ENCODE measurements at places on chromosomes 1 and 21. TPM values are rescaled to one million over a fixed set of nuclear protein-coding genes. Genes with fewer than 3 reads are reported as not detected.

Gene DPT
- not detected for polyA plus RNA-seq

Gene OR2T35
- polyA plus RNA-seq = not detected

DNA sequence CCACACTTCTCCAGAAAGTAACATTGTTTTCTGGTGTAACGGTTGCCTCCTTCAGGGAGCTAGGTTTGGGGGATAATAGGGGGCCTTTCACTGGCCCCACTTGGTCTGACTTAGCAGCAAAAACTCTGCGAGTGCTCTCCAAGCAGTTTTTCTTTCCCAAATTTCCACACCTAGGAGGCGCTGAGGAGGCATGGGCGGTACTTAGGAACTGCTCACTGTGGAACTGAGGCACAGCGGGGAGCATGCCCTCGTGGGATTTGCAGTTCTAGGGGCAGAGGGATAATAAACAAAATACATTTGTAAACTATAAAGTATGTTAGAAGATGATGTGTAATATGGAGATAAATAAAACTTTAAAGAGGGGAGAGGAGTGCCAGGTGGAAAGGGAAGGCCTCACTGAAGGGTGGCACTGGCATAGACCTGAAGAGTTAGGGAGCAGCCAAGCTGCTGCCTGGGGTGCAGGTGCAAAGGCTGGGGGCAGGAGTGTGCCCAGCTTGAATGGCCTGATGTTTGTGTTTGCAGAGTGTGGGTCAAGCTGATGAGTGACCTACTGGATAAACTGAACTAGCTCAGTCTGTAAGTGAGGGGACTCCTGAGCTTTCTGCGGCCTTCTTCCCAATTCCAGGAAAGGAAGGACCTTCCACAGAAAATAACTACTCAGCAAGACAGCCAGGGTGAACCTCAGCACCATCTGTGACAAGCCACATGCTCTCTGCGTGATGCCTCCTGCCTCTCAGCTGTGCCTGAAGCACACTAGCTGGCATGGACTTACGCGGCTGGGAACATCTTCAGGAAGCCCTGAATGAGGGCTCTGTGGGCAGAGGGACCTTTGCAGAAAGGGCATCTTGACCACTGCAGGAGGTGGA, 1.9 kb downstream of the EPHX1 start:
- peaks cover 15% of the 10 kb centered on the region for H3K4me1 ChIP-seq
- no peak overlapping the region for H3K4me3 ChIP-seq
- no peak overlapping the region for H3K27ac ChIP-seq
- peaks cover 6% of the 10 kb centered on the region for H3K27me3 ChIP-seq
- DNase-seq = no peak
- no peaks in the 10 kb centered on the region for H3K36me3 ChIP-seq

- H3K36me3 ChIP-seq = peaks cover 2% of the 10 kb centered on the region
- H3K4me3 ChIP-seq = peak overlapping the region; percentile 41
- H3K4me1 ChIP-seq = peaks cover 12% of the 10 kb centered on the region
- DNase-seq = peak; percentile 20
Observed at GRCh38 chr21:33894736-33895288, 20.8 kb downstream of the ATP5PO start.

DNA sequence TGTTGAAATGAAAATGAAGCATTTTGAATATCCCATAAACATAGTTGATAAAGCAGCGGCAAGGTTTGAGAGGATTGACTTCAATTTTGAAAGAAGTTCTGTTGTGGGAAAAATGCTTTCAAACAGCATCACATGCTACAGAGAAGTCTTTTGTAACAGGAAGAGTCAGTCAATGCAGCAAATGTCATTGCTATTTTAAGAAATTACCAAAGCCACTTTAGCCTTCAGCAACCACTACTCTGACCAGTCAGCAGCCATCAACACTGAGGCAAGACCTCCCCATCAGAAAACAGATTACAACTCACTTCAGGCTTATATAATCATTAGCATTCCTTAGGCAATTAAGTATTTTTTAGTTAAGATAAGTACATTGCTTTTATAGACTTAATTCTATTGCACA, 33.8 kb upstream of the FCRL3 start:
- no peak for DNase-seq
- H3K4me1 ChIP-seq = peaks cover 44% of the 10 kb centered on the region
- H3K36me3 ChIP-seq = no peaks in the 10 kb centered on the region
- H3K27me3 ChIP-seq = peaks cover 2% of the 10 kb centered on the region
- peak overlapping the region; percentile 73 for H3K27ac ChIP-seq

DNA sequence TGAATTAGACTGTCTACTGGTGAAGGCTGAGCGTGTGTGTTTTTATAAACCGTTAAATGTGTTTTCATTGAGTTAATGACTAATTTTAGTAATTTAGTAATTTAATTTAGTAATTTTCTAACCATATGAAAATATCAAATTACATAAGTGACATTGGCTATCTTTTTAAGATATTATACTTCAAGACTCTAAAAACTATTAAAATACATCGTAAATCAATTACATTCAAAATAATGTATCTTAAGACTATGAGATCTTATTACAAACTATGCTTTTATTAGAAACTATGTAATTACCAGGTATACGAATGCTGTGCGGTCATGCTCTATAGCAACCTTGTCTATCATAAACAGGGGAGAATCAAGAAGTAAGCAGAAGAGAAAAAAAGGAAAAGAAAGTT, 21.6 kb downstream of the MAP3K21 start:
- H3K27me3 ChIP-seq = peaks cover 2% of the 10 kb centered on the region
- no peak overlapping the region for H3K27ac ChIP-seq
- DNase-seq = no peak
- H3K36me3 ChIP-seq = no peaks in the 10 kb centered on the region
- no peaks in the 10 kb centered on the region for H3K4me1 ChIP-seq
- H3K4me3 ChIP-seq = no peak overlapping the region

DNA sequence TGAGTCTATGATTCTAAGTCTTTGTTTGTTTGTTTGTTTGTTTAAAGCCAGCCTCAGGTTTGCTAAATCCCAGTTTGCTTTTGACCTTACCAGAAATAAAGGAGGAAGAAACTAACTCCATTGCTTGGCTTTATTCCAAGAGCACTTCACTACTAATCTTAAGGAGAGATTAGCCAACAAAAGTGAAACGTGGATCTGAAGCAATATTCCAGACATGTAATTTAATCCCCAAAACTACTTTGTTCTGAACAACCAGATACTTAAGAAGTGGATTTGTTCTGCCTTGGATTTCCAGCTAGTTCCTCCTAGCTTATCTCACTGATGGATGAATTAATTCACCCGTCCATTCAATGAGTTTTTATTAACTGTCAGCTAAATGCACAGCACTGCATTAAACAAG, 15.9 kb upstream of the CEP350 start:
- H3K4me1 ChIP-seq = no peaks in the 10 kb centered on the region
- no peaks in the 10 kb centered on the region for H3K27me3 ChIP-seq
- no peak overlapping the region for H3K4me3 ChIP-seq
- no peak for DNase-seq
- H3K36me3 ChIP-seq = no peaks in the 10 kb centered on the region

GRCh38 chr21:37869661-37870060, 46.6 kb downstream of the KCNJ6 start:
- no peak overlapping the region for H3K4me3 ChIP-seq
- H3K27ac ChIP-seq = no peak overlapping the region
- no peaks in the 10 kb centered on the region for H3K4me1 ChIP-seq
- H3K36me3 ChIP-seq = no peaks in the 10 kb centered on the region
- no peak for DNase-seq
